ENCODE measurements at places on chromosomes 5 and 9. TPM values are rescaled to one million over a fixed set of nuclear protein-coding genes. Genes with fewer than 3 reads are reported as not detected.

Gene TXNDC8
- not detected for total RNA-seq

Gene SLC22A4
- 1.2 TPM for total RNA-seq

Gene ARHGEF37
- 17.3 TPM for total RNA-seq

Gene TRPM6
- 0.65 TPM for total RNA-seq

Gene GRM6
- total RNA-seq = not detected

Gene SEMA5A
- 33.8 TPM for total RNA-seq

Gene SPATA31E1
- total RNA-seq = not detected

Gene TRPM3
- total RNA-seq = 0.09 TPM

Gene SFXN1
- total RNA-seq = 27.2 TPM

Gene SV2C
- 0.12 TPM for total RNA-seq

Gene PDLIM4
- 3.6 TPM for total RNA-seq

Gene ALDH1A1
- total RNA-seq = 15.3 TPM

Gene PCDHGB7
- 12.1 TPM for total RNA-seq

Gene GADD45G
- total RNA-seq = 13.2 TPM

Gene GABRA1
- not detected for total RNA-seq

Gene NEURL1B
- 25.8 TPM for total RNA-seq

Gene SPATA9
- not detected for total RNA-seq

Gene NADK2
- total RNA-seq = 37.2 TPM

Gene SLC27A6
- 82.4 TPM for total RNA-seq

Gene TPPP
- total RNA-seq = 7.5 TPM

Gene IFT74
- 8.5 TPM for total RNA-seq

Gene HACD4
- total RNA-seq = 0.52 TPM

Gene ERMP1
- total RNA-seq = 21.9 TPM

Gene BTNL8
- total RNA-seq = 0.24 TPM

Gene PCDHB5
- 4.4 TPM for total RNA-seq

Gene IGFBPL1
- total RNA-seq = 0.19 TPM

Gene DELE1
- 79.8 TPM for total RNA-seq

Gene SH3GL2
- 2.6 TPM for total RNA-seq

Gene MOB3B
- total RNA-seq = 2.1 TPM

Gene TEX48
- not detected for total RNA-seq

Gene RBM27
- total RNA-seq = 15.3 TPM

Gene SLC36A2
- not detected for total RNA-seq

Gene GPR150
- total RNA-seq = not detected

Gene CORO2A
- 0.17 TPM for total RNA-seq

Gene TENT4A
- 7.8 TPM for total RNA-seq

Gene MEGF9
- 7.0 TPM for total RNA-seq

Gene DTWD2
- total RNA-seq = 12.2 TPM

Gene TPD52L3
- not detected for total RNA-seq

Gene GFPT2
- total RNA-seq = 4.4 TPM

Gene GLDC
- not detected for total RNA-seq

Gene ENTPD8
- not detected for total RNA-seq

Gene PTPN3
- total RNA-seq = 52.3 TPM

Gene TRAF1
- total RNA-seq = 1.8 TPM

Gene PRUNE2
- total RNA-seq = 6.9 TPM
